ENCODE measurements at places on chromosomes 7 and 10.

DNA sequence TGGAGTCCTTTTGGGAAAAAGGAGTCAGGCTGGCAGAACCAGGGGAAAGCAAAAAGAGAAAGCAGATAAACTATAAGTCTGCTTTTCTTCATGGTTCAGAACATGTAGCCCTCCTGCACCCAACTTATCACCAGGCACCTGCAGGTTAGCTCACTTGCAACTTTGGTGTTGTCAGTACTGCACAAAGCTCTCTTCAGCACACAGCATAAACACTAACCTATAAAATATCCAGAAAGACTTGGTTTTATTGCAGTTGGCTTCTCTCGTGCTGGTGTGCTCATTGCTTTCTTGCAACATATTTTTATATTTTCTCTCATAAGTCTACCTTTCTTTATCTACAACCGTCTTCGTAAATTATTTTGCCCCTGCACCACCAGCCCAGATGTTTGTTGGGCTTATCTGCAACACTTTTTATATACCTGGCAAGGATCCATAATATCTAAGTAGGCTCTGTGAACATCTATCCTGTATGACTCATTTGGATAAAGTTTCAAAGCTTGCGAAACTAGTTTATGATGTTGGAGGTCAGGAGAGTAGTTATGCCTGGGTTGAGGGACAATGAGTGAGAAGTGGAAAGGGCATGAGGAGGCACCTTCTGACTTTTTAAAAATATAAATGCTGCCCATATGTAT lies 164.6 kb downstream of the ANKRD30A start:
- no peak for DNase-seq

GRCh38 chr10:90378524-90379076 lies 479.2 kb downstream of the HTR7 start:
- DNase-seq = no peak

GRCh38 chr7:140610204-140611165 lies 30.1 kb downstream of the DENND2A start:
- no peak for DNase-seq

DNA sequence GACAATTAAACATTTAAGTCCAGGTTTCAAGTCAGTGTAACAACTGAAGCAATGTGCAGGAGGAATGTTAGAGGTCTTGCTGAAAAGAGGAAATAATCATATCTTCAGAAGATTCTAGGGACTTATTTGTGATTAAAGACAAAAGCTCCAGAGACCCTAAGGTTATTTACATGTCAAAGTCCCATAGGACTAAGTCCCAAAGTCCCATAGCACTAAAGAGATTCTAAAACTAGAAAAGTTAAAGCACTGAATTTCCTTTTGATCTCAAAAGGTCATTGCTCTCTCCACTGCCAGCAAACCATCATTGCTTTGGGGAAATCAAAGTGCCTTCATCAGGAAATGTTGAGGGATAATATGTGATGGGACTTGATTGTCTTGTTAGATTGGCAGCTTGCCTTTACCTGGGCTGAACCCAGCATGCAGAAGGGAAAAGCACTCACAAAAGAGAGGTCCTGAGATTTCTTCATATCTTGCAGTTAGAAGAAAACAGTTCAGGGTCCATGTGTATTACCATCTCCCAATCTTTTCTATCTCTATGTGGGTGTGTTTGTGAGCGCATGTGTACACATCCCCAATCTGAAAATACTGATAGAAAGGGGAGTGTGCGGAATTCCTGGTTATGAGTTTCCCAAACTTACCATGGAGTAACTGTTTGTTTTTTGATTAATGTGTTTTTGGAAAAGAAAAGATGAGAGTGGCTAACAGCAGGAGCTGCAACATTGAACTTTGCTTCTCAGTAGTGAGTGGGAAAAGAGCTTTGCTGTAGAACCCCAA lies 21.8 kb downstream of the NUDT13 start:
- no peak for DNase-seq

DNA sequence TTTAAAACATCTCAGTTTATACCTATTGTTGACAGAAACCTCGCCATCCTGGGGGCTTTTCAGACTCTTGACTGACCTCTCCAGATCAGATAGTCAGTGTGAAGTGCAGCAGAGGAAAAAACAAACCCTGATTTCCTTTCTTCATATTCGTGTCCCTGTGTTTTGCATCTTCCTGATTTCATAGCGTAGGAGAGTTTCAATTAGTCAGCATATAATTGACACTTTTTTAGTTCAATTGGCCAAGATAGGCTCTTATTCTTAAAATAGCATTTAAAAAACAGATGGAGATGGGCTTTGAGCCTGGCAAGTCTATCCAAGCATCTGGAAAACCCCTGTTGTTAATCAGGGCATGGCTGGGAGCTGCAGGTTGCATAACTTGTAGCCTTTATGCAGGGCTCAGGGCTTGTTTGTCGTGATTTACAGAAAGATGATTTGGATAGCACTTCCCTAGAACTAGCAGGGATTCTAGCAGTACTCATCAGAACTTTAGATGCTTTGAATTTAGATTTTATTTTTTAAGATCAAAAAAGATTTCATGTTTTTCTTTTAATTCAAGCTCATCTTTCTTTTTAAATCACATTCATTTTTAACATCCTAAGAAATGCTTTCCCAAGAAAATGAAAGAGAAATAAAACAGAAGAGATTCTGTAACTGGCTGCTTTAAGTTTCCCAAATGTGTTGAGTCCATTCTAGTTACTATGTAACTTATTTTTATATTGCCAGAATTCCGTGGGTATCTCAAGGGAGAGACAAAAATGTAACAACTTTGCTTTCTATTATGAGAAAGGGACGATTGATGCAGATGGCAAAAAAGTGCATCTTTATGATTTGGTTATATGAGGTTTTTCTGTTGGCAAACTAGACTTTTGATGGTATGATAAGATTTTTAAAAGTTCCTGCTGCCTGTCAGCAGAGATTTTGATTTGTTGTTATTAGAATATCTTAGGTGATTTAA lies 270.8 kb upstream of the FZD8 start:
- DNase-seq = no peak

DNA sequence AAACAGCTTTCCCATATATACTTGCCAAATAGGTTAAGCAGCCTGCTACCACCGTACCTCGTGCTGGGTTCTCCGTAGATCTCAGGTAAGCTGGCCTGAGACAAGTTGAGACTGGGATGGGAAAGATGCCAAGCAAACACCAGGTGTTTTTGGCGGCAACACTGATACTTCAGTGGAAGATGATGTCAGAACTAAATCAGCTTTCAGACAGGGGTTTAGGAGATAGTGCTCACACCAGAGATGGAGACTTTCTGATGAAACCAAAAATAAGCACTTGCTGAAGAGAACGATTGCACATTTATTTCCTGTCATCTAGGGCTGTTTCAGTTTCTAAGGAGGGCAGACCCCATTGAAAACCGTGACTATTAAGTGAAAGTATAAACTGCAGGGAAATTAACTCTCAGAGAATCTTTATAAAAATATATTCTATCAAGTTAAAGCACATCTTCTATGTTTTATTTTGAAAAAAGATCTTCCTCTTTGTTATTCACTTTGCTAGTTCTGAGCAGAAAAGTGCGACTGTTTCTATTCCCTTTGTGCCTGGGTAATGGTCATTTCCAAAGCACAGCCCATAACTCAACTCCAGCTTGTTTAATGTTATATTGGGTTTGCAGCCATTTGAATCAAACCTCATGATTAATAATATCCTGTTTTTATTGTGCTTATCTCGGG lies 149.9 kb downstream of the CPED1 start:
- no peak for DNase-seq

- no peak for DNase-seq
These were observed 69.5 kb downstream of the GBF1 start for GRCh38 chr10:102314801-102315200.

GRCh38 chr7:80611779-80612178 lies 26.7 kb upstream of the CD36 start:
- peak; percentile 56 for DNase-seq

GRCh38 chr10:18689498-18689897 lies 30.3 kb downstream of the ARL5B start:
- peak; percentile 52 for DNase-seq

DNA sequence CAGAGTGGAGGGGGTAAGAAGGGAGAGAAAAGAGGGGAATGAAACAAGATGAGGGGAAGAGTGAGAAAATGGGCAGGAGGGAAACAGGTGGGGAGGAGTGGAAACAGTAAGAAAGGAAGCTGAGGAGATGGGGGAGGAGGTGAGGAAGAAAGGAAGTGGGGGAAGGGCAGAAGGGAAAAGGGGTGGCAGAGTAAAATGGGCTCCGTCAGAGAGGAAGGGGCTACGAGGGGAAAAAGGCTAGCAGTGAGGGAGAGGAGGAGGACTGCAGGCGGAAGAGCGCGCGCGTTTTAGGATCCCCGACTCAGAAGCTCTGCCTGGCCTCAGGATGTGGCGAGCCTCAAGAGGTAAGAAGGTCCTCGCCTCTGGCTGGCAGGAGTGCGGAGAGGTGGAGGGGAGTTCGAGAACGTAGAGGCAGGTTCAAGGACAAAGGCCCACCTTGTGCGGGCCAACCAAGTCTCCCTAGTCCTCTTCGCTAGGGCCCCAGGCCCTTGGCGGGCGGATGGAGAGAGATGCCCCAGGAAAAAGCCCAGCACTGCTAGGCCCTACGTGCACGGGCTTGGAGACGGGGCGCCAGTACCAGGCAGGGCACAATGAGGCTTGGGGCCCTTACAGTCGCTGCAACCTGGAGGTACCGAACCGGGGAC lies 5.8 kb upstream of the NKX2-3 start:
- no peak for DNase-seq

DNA sequence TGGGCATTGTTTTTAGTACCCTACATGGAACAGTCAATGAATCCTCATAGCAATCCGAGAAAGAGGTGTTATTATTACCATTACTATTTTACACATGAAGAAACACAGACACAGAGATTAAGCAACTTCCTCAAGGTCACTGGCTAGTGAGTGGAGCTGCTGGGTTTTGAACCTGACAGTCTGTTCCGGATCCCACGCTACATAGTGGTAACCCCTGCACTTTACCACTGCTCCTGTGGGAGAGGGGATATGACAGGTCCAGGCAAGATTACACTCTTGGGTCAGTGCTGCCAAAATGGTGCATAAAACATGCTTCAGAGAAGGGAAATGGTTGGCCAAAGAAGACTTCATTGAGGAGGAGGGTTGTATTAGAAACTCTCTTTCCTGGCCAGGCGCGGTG lies 185.7 kb downstream of the XPNPEP1 start:
- no peak for DNase-seq

- DNase-seq = no peak
These were observed 183.6 kb upstream of the GDF10 start for GRCh38 chr10:47116445-47116844.

GRCh38 chr10:71075086-71075758 lies 137.1 kb upstream of the UNC5B start:
- DNase-seq = no peak

All from hematopoietic multipotent progenitor cell treated with erythropoietin and hydrocortisone succinate and interleukin-3 and kit ligand, for 8 days (in vitro differentiated cells).